ENCODE measurements at places on chromosomes 13 and 19.

DNA sequence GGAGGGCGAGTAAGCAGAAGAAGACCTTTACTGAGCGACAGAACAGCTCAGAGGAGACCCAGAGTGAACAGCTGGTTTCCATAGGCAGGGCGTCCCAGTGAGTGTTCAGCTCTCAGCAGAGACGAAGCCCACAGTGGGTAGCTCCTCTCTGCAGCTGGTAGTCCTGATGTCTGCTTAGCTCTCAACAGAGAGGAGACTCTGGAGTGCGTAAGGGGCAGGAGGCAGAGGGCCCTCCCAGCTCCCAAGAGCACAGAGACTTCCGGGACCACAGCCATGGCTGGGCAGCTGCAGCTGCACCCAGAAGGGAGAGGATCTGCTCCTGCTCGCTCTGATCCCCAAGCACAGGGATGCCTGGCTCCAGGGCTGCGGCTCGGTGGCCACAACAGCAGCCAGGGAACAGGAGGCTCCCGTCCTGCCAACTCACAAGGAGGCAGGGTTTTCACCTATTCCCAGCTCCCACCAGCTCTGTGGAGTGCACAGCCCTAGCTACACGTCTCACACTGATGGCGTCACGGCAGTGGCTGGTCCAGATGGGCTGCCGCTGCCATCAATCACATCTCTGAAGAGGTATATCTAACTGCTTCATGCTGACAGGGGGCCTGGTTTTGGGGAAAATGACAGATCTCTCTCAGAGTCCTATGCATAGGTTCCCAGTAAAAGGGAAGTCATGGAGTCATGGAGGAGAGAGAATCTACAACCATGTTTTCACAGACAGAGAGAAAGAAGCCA, 2660.1 kb upstream of the PCDH20 start:
- DNase-seq, result no peak

DNA sequence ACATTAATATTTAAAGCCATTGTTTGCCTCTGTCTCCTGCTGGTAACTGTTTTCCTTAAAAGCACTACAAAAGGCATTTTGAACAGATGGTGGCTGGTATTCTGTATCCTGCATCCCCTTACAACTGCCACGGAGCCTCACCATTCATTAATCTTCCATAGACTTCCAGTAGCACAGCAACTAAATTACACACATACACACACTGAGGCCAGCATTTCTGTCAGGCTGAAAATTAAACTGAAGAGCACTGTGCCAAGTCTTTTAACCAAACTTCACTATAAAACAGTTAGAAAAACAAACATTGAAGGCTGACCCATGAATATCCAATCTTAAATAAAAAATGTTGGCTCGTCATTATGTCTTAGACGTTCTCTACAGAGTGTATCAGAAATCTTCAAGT, 697.8 kb downstream of the DACH1 start:
- DNase-seq, result no peak

GRCh38 chr19:46488551-46488950, 7.1 kb downstream of the PNMA8B start:
- no peak for DNase-seq

DNA sequence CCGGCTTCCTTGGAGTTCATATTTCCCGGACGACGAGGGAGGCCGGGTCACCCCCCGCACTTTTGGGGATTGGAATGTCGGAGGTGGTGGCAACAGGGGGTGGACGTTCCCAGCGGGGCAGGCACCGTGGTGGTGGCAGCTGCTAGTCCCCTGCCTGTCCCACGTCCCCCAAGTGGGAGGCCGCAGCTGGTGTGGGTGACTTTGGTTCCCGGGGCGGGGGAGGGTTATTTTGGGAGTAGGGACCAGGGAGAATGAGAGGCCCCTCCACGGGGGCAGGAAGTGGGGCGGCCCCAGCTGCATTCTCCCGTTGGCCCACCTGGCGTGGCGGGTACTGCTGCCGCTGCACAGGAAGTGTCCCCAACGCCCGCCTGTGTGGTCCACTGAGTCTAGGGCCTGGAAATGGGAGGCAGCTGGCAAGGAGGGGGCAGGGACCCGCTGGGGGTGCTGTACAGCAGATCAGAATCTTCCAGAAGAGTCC, 11.1 kb upstream of the PLIN3 start:
- no peak for DNase-seq

DNA sequence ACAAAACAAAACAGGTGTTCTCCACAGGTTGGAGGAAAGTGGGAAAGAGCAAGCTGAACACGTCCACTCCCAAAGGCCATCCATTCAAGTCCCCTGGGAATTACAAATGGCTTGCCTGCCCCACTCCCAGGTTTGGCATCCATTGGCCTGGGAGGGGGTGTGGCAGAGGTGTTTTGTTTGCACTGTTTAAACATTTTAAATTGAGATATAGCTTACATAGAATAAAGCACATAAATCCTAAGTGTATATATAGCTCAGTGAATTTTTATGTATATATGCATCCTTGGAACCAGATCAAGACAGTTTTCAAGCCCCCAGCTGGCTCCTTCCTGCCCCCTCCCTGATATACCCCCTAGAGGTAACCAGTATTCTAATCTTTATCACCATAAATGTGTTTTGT, 12.7 kb downstream of the SLC25A42 start:
- no peak for DNase-seq

- DNase-seq, result no peak
These were observed at the start of gene TOMM40 for GRCh38 chr19:44891016-44891882. TOMM40 (plus strand) TSS chr19:44891254; CDS start chr19:44891416, 162 bp downstream.

- DNase-seq, result peak; percentile 95
These were observed at the start of gene ICAM5 for GRCh38 chr19:10289836-10290356. ICAM5 (plus strand) TSS chr19:10289952; CDS start chr19:10290044, 92 bp downstream.

DNA sequence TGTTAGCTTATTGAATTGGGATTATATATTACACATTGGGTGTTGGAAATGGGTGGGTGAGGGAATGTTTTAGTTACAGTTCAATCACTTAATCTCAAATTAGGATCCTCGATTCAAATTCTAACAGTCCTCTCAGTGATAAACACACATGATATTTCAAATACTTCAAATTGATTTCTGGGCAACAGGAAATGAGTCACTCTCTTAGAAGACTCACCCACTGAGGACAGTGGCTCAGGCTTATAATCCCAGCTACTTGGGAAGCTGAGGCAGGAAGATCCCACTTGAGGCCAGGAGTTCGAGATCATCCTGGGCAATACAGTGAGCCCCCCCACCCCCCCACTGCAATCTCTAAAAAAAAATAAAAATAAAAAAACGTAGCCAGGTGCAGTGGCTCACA, 435.3 kb downstream of the KLF12 start:
- no peak for DNase-seq

Data from posterior cingulate gyrus (tissue), 11 donors.